ENCODE measurements at places on chromosomes 3 and 15. TPM values are rescaled to one million over a fixed set of nuclear protein-coding genes. Genes with fewer than 3 reads are reported as not detected.

The CCDC54 gene
- total RNA-seq: not detected

The ETV5 gene
- total RNA-seq: 5.4 TPM

The LSAMP gene
- total RNA-seq: 10.7 TPM

The RSRC1 gene
- 41.1 TPM for total RNA-seq

The CRYGS gene
- 0.94 TPM for total RNA-seq

The DPH6 gene
- total RNA-seq: 22.9 TPM

The ATP13A5 gene
- not detected for total RNA-seq

The ISLR gene
- 214 TPM for total RNA-seq

The EXD1 gene
- not detected for total RNA-seq

The GOLGA8T gene
- total RNA-seq: 0.17 TPM

The MINDY2 gene
- total RNA-seq: 17.0 TPM

The RARRES1 gene
- 174 TPM for total RNA-seq

The REC114 gene
- total RNA-seq: not detected

The GOLGA8J gene
- 0.09 TPM for total RNA-seq

The CEP19 gene
- total RNA-seq: 2.5 TPM

The WDR49 gene
- total RNA-seq: under 0.01 TPM

The TBC1D23 gene
- total RNA-seq: 50.2 TPM

The MORC1 gene
- total RNA-seq: not detected

The SLCO2A1 gene
- not detected for total RNA-seq

The KCNMB3 gene
- 0.94 TPM for total RNA-seq

The GHRL gene
- total RNA-seq: not detected

The PLA2G4E gene
- not detected for total RNA-seq

The DGKG gene
- 2.5 TPM for total RNA-seq

The LXN gene
- total RNA-seq: 269 TPM

The SUMF1 gene
- total RNA-seq: 60.7 TPM

The FANCD2OS gene
- total RNA-seq: not detected

The PPP1R14D gene
- not detected for total RNA-seq

The SLC22A13 gene
- total RNA-seq: 0.09 TPM

The PLSCR2 gene
- 0.32 TPM for total RNA-seq

The PLA2G4F gene
- total RNA-seq: under 0.01 TPM

The LDHAL6B gene
- total RNA-seq: not detected

The FOXL2NB gene
- not detected for total RNA-seq

The TIPIN gene
- total RNA-seq: 9.9 TPM

The IL12A gene
- 0.17 TPM for total RNA-seq

The PLA2G4D gene
- not detected for total RNA-seq

The NCBP2 gene
- 68.9 TPM for total RNA-seq

The GABPB1 gene
- 39.9 TPM for total RNA-seq

The HGD gene
- total RNA-seq: 0.32 TPM

The NEK11 gene
- 12.1 TPM for total RNA-seq

The ZNF106 gene
- total RNA-seq: 127 TPM

The GLT8D1 gene
- 133 TPM for total RNA-seq

The DISP2 gene
- 0.16 TPM for total RNA-seq

Measured in bronchial smooth muscle cell (primary cell).